ENCODE measurements at places on chromosomes 6 and 20.
A peak's percentile ranks its signal among the peaks of the same experiment; 100 is the strongest.

DNA sequence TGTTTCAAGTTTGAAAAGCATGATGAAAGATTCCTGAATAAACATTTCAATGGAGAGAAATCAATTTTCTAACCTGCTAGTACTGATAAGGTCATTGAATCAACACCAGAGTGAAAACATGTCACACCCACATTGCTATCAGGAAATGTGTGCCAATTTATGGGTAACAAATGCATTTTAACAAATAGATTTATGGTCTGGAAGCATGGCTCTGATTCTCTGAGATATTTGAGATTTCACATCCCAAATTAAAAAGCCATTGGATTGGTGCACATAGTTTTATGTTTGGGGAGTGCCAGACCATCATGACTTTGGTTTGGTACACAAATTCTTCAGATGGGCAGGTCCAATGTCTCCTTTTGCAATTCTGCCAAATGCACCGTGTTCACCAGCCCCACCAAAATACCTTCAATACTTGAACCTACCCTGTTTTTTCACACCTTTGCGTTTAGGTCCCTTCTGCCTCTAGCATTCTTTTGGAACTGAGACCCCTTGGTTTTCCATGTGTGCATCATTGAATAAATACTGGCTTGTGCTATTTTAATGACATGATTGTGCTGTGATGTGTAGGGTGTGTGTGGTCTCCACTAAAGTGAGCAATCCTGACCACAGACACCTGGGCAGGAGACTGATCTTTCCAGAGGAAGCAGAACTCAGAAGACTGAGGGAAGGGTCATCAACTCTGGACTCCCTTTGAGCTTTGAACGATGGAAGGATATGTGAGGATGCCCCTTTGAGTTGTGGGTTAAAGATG lies 20.4 kb downstream of the IL20RA start:
- H3K27me3 ChIP-seq = no peaks in the 10 kb centered on the region
- H3K36me3 ChIP-seq = no peaks in the 10 kb centered on the region
- H3K4me3 ChIP-seq = no peak overlapping the region
- H3K27ac ChIP-seq = no peak overlapping the region
- H3K4me1 ChIP-seq = no peaks in the 10 kb centered on the region
- no peak for DNase-seq

GRCh38 chr20:12965212-12965869 lies 43.4 kb upstream of the SPTLC3 start:
- H3K4me3 ChIP-seq = no peak overlapping the region
- H3K27me3 ChIP-seq = no peaks in the 10 kb centered on the region
- H3K27ac ChIP-seq = no peak overlapping the region
- DNase-seq = no peak
- peaks cover 4% of the 10 kb centered on the region for H3K4me1 ChIP-seq
- no peaks in the 10 kb centered on the region for H3K36me3 ChIP-seq

- H3K4me1 ChIP-seq = no peaks in the 10 kb centered on the region
- H3K4me3 ChIP-seq = no peak overlapping the region
- no peaks in the 10 kb centered on the region for H3K36me3 ChIP-seq
- no peaks in the 10 kb centered on the region for H3K27me3 ChIP-seq
- peak; percentile 60 for DNase-seq
Measured at GRCh38 chr20:49508435-49509199, 26.1 kb upstream of the KCNB1 start.

DNA sequence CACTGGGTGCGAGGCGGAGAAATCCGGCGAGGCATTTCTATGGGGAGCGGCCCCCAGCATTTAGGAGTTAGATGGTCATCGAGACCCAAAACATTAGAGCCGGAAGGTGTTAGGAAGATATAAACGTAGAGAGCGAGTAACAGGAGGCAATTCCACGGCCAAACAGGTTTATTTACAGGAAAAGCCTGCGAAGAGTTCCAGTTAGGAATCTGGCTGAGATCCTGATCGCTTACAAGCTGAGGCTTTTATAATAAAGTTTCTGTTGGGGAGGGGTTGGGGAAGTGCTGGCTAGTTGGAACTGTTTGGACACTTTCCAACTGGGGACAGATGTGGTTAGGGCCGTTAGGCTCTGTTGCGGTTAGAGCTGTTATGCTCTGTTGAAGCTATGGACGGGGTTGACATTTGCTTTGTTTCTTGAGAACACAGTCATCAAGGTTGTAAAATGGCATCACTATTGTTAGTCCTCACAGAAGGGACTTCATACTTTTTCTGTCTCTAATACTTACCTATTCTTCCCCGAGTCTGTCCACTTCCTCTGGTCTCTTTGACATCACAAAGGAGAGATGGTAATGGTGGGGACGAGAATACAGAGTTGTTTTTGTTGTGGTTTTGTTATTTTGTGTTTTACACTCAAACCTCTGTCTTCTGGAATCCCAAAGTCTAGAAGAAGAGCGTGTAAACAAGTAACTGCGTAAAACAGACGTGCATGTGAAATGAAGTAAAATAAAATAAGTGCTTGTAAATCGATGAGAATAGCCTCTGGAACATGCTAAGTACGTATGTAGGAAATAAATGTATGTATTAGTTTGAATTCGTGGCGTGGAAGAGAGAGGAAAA lies 554 bp upstream of the ZSCAN31 start:
- H3K27me3 ChIP-seq = no peaks in the 10 kb centered on the region
- H3K36me3 ChIP-seq = no peaks in the 10 kb centered on the region
- DNase-seq = peak; percentile 58
- peak overlapping the region; percentile 73 for H3K4me3 ChIP-seq
- H3K27ac ChIP-seq = peak overlapping the region; percentile 100

DNA sequence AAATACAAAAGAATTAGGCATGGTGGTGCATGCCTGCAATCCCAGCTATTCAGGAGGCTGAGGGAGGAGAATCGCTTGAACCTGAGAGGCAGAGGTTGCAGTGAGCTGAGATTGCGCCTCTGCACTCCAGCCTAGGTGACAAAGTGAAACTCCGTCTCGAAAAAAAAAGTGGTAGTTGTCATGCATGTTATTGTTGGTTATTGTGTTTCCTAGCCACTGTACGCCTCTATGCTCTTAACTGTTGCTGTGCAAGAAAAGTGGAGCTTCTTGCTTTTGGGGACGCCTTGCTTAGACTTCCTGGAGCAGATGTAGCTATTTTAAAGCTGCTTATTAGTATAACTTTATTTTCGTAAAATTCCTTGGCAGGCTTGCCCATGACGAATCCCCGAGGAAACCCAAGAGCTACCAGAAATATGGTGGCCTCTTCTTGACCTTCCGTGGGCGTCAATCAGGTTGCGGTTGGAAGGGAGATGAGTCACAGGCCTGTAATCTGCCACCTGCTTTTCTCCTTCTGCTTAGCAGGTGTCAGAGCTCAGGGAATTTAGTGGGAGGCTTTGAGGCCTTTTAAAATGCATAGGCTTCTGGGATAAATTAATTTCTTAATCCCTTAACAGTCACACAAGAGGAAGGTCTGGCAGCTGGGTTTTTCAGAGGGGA lies 17.3 kb downstream of the GABRR2 start:
- no peaks in the 10 kb centered on the region for H3K27me3 ChIP-seq
- H3K4me3 ChIP-seq = no peak overlapping the region
- no peak for DNase-seq

GRCh38 chr6:118639054-118639964 lies 12.1 kb downstream of the CEP85L start:
- no peaks in the 10 kb centered on the region for H3K27me3 ChIP-seq
- H3K4me1 ChIP-seq = peaks cover 6% of the 10 kb centered on the region
- no peak overlapping the region for H3K4me3 ChIP-seq
- no peaks in the 10 kb centered on the region for H3K36me3 ChIP-seq
- DNase-seq = no peak
- no peak overlapping the region for H3K27ac ChIP-seq

- no peak overlapping the region for H3K27ac ChIP-seq
- no peaks in the 10 kb centered on the region for H3K36me3 ChIP-seq
- H3K4me3 ChIP-seq = no peak overlapping the region
- no peak for DNase-seq
- H3K4me1 ChIP-seq = peaks cover 26% of the 10 kb centered on the region
Measured at GRCh38 chr20:44559302-44559701, 23.1 kb upstream of the PKIG start.

DNA sequence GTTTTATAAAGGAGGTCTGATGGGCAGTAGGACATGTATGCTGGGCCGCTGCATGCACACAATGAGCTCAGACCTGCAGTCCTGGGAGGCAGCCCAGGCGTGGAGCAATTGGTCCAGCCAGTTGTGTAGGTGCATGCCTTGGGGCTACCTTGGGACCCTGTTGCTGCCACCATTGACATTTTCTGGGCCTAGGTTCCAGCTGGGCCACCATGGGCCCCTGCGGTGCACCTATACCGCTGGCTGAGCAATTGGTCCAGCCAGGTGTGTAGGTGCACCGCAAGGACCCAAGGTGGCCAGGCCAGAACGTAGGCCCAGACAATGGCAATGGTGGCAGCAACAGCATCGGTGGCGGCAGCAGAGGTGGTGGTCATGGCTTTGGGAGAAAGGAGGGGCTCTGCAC lies 143.9 kb downstream of the PXDC1 start:
- no peaks in the 10 kb centered on the region for H3K36me3 ChIP-seq
- DNase-seq = no peak
- H3K4me3 ChIP-seq = no peak overlapping the region
- H3K4me1 ChIP-seq = no peaks in the 10 kb centered on the region
- no peaks in the 10 kb centered on the region for H3K27me3 ChIP-seq

GRCh38 chr6:38476141-38476540 lies 163.6 kb downstream of the BTBD9 start:
- no peak overlapping the region for H3K4me3 ChIP-seq
- H3K27ac ChIP-seq = no peak overlapping the region
- no peaks in the 10 kb centered on the region for H3K36me3 ChIP-seq
- H3K27me3 ChIP-seq = peaks cover 14% of the 10 kb centered on the region

GRCh38 chr6:142871910-142872331 lies 73.1 kb downstream of the HIVEP2 start:
- H3K4me3 ChIP-seq = no peak overlapping the region
- no peaks in the 10 kb centered on the region for H3K36me3 ChIP-seq
- DNase-seq = peak; percentile 93

DNA sequence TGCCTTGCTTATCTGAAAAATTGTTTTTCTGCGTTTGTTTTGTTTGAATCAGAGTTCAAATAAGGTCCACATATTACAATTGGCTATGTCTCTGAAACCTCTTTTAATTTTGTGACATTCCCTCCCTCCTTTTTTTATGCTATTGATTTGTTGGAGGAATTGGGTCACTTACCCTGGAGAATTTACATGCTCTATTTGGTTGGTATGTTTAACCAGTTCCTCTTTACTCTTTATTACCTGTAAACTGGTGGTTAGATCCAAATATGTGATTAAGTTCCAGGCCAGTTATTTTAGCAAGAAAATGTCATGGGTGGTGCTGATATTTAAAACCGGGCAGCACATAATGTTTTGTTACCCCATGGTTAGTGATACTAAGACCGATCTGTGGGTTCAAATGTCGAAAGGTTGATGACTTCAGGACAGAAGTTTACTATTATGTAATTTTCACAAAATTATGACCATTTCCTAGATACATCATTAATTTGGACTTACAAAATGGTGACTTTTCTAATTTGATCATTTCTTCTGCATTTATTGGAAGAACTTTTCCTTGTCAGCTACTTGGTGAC lies 77.3 kb downstream of the KIZ start:
- no peak for DNase-seq
- no peak overlapping the region for H3K4me3 ChIP-seq
- H3K27me3 ChIP-seq = no peaks in the 10 kb centered on the region
- H3K4me1 ChIP-seq = peaks cover 9% of the 10 kb centered on the region
- H3K27ac ChIP-seq = no peak overlapping the region
- no peaks in the 10 kb centered on the region for H3K36me3 ChIP-seq

GRCh38 chr20:20317621-20318364 lies 50.1 kb upstream of the INSM1 start:
- no peaks in the 10 kb centered on the region for H3K27me3 ChIP-seq
- H3K4me1 ChIP-seq = no peaks in the 10 kb centered on the region
- no peak overlapping the region for H3K4me3 ChIP-seq
- H3K27ac ChIP-seq = no peak overlapping the region
- DNase-seq = no peak

- H3K27ac ChIP-seq = no peak overlapping the region
- DNase-seq = no peak
- H3K27me3 ChIP-seq = no peaks in the 10 kb centered on the region
- H3K4me3 ChIP-seq = no peak overlapping the region
Measured at GRCh38 chr6:146050168-146050567, 21.3 kb downstream of the GRM1 start.

DNA sequence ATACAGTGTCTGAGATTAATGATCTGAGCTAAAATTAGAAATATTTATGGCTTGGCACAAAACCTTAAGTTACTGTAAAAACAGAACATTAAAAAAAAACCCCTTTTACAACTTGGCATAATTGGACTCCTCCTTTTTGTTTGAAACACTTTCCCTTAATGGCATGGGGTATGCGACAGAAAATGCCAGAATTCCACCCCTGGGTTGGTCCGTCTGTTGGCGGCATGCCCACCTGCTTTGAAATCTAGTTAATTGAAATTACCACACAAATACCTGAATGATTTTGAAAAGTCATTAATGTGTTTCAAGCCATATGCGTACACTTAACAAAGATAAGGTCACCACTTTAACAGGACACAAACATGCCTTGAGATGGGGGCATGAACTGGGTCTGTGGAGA lies 175.1 kb upstream of the FOXQ1 start:
- no peaks in the 10 kb centered on the region for H3K27me3 ChIP-seq
- no peaks in the 10 kb centered on the region for H3K36me3 ChIP-seq
- H3K4me3 ChIP-seq = no peak overlapping the region
- no peak for DNase-seq
- H3K4me1 ChIP-seq = peaks cover 2% of the 10 kb centered on the region

DNA sequence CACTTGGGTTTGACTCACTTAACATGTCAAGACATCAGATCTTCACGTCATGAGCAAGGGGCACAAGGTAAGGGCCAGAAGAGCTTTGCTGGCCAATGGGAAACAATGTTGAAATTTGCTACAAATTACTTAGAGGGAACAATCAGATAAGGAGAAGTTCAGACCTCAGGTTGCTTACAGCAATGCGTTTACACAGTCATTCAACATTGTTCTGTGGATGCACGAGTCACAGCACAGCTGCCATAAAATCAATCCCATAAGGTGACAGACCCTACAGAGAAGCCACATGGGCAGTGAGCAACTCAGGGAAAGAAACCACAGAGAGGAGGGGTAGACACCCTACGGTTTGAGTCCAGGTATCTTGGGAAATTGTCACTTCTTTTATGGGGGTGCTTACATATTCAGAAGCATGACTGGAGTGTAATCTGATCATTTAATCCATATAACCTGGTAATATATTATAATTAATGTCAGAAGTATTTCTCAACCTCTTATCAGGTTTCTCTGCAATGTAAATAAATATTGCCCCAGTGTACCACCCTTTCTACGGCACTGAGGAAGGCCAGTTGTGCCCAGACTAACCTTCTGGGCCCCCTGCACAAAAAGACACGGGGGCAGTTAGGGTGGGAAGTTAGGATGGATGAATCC lies 2.3 kb upstream of the SLC22A2 start:
- H3K27ac ChIP-seq = no peak overlapping the region
- DNase-seq = no peak
- no peaks in the 10 kb centered on the region for H3K36me3 ChIP-seq
- H3K4me1 ChIP-seq = peaks cover 7% of the 10 kb centered on the region
- no peaks in the 10 kb centered on the region for H3K27me3 ChIP-seq
- no peak overlapping the region for H3K4me3 ChIP-seq

DNA sequence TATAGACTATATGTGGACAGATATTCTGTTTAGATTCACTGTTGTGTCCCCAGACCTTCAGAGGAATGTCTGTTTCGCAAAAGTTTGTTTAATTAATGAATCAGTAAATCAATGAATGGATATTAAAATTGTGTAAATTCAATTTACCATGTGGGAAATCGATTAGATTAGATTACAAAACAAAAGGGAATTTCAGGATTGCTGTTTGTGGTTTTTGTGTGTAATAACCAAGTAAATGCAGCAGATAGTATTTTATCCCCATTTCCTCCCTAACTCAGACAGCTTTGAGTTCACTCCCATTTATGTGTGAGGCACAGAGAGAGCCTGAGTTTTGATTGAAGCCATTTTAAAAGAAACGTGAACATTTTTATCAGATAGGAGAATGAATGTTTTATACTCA lies 214.8 kb downstream of the ADGB start:
- H3K36me3 ChIP-seq = no peaks in the 10 kb centered on the region
- no peak overlapping the region for H3K27ac ChIP-seq
- no peak overlapping the region for H3K4me3 ChIP-seq
- no peaks in the 10 kb centered on the region for H3K27me3 ChIP-seq
- peak; percentile 73 for DNase-seq
